ENCODE measurements at places on chromosomes 2 and 18.

GRCh38 chr2:200962811-200963123 is 693 bp downstream of the ORC2 start:
- DNase-seq = no peak

DNA sequence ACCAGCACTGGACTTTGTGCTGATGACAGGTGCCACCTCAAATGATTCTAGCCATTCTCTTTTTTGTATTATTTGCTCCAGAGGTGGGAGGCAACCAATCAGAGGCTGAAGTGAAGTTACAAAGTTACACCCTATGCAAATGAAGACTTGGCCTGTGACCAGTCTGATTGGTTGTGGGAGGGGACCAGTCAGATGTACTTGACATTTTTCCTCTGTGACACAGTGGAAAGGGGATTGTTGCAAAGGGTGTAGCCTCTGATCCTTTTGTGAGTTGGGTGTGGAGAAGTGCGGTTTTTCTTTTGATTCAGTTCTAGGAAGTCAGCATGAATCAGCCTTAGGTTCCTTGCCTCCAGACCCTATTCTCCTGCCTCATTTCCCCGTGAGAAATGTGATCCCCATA is 244.0 kb downstream of the ARL6IP6 start:
- no peak for DNase-seq

- DNase-seq = no peak
These were observed 55.9 kb upstream of the BARD1 start for GRCh38 chr2:214865400-214865799.

GRCh38 chr2:57902578-57902977 is 144.0 kb upstream of the VRK2 start:
- DNase-seq = no peak

DNA sequence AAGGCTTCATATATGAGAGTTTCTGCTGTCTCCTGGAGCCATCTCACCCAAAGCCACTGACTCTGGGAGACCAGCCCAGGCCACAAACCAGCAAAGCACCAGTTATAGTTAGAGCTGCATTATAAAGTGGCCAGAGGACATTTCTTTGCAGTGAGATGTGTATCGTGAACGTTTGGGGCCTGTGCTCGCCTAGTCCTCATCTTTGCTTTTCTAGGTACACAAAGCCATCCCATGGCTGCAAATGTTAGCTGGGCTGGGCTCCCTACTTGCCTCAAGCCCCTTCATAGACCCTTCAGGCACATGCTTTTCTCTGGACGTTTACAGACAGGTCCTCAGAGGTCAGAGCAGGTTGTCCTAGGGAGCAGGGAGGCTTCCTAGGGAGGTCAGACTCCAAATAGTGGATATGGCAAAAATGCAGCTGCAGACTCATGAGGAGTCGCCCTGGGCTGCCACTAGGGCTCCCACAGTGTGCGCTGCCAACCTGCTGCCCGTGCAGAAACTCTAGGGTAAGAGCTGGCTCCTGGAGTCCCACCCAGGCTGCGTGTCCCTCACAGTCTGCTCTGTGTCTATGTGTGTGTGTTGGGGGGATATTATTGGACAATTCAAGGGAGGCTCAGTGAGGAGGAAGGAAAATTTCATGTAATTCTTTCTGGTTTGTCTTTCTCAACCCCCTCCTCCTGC is 141.0 kb downstream of the RPIA start:
- no peak for DNase-seq

- no peak for DNase-seq
These were observed 27.7 kb downstream of the THOC1 start for GRCh38 chr18:240175-240574.

- no peak for DNase-seq
These were observed 81.8 kb upstream of the CREB1 start for GRCh38 chr2:207448006-207448405.

DNA sequence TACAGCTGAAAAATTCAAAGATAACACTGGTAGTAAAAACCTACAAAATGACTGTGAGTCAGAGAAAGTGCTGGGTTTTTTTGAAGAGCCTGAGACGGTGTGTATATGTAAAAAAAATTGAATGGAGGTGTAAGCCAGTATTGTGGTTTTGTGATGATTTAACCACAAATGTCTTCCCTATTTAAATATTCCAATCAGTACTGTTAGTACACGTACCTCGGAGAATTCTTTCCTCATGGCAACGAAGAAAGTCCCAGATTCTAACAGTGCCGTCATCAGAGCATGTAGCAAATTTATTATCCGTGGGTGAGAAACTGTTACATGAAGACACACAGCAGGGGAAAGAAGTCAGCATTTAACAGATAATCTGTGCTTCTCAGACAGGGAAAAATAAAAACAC is 48.1 kb downstream of the WDR33 start:
- DNase-seq = no peak

DNA sequence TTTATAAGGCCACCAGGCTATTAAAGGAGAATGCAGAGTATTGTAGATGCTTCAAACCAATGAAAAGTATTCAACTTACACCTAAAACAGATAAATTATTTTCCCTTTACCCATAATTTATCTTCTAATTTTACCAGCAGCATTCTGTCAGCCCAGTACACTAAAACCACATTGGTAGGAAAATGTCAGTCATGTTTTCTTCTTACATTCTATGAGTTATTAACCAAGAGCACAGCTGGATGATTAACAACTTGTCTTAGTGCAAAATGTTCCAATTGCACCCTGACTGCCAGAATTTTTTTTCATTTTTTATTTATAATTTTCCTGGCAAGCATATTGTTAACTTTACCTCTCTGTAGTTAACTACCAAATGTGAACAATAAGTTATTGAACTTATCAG is 79.0 kb upstream of the WDR75 start:
- no peak for DNase-seq

DNA sequence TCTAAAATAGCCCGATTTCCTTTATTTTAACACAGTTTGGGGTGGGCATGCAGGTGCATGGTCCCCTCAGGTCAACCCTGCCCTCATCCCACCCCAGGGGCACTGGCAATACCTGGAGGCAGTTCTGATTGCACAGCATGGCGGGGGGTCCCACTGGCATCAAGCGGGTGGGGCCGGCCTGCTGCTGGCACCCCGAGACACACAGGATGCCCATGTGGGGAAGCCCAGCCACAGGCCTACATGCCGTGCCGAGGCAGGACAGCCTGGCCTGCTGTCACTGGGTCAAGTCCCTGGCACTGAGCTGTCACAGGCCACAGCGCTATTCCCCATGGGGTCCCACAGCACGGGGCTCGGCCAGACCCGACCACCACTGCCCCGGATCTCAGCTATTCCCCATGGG is 11.9 kb upstream of the KCNG2 start:
- no peak for DNase-seq

DNA sequence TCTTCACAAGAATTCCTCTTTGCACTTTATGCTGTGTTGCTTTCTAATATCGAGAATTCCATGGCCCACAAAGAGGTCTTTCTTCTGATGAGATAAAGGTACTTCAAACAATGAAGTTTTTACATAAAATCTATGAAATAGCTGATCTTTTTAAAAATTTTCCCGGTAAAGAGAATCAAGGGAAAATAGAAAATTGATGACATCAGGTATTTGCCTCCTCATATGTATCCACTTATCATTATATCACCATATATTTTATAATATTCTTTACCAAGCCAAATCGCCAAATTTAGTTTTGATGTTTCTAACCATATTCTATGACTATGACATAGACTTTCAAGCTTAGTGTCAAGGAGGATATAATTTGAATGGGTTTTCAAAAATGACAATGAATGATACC is 139.8 kb downstream of the CHST9 start:
- DNase-seq = no peak

DNA sequence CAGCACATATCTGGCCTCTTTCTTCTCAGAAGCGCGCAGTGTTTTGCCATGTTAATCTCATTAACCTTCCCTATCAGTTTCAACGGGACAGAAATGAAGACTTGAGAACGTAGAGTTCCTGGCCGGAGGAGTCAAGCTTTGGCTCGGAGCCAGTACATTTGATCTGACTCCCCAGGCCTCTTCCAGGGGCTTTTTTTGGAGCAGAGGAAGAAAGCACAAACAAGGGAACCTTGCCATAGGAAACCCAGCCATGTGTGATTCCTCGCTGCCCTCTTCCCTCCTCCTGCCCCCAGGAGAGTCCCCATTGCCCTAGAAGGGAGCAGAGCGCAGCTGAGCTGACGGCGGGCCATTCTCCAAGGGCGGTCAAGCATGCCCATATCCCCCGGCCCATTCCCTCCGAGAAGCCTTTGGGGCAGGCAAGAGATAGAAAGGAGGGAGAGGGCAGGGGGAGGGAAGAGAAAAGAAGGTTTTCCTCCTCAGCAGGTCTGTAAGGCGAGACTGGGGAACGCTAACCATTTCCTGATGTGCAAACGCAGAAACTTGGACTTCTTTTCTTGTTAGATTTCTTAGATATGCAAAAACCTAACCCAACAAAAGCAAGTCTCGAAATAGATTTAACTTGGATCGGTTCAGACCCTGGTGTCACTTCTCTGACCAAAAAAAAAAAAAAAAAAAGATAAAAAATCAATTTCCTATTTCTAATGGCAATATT is 63.7 kb upstream of the POU3F3 start:
- DNase-seq = no peak

- no peak for DNase-seq
These were observed 929.2 kb downstream of the SLC4A3 start for GRCh38 chr2:220556658-220557057.

- DNase-seq = no peak
These were observed 15.6 kb upstream of the ACTG2 start for GRCh38 chr2:73877071-73877802.

GRCh38 chr2:46082531-46083485 is 214.4 kb upstream of the EPAS1 start:
- DNase-seq = no peak

DNA sequence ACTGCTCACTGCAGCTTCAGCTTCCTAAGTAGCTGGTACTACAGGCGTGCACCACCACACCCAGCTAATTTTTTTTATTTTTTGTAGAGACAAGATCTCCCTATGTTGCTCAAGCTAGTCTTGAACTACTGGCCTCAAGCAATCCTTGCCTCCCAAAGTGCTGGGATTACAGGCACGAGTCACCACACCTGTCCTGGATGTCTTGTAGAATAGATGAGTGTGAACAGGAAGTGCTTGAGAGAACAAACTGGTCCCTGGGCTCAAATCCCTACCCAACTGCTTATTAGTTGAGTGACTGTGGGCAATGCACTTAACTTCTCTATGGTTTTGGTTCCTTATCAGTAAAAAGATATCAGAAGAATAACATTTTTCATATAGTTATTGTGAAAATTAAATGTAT is 34.2 kb downstream of the PKDCC start:
- DNase-seq = no peak

DNA sequence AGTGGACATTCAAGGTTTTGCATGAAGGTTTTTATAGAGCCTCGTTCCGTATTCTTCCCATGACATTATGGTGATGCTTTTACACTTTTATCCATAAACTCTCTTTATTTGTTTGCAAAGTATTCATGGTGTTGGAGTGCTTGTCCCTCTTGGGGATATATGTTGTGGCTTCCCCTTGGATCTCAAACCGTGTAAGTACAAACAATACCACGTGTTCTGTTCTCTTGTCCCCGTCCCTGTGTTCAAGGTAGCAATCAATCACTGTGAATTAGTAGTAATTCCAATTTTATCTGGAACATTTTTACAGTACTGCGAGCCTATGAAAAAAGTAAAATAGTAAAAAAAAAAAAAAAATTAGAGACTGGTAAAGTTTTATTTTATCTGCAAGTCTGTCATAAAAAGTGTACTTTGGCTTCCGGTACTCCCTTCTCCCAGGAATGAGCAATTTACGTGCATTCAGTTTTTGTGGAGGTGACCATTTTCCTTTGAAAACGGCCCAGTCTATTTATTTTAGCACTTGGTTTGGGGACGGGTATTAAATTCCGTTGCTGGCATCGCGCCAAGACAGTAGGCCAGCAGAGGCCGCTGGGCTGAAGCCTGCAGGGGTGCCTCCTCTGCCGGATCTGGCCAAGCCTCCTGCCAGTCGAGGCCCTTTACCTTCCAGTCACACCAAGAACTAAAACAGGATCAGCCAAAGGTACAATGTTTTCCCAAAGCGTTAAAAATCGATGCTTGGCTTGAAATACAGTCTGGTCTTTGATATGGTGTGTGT is 175.7 kb downstream of the SOCS6 start:
- DNase-seq = peak; percentile 8

DNA sequence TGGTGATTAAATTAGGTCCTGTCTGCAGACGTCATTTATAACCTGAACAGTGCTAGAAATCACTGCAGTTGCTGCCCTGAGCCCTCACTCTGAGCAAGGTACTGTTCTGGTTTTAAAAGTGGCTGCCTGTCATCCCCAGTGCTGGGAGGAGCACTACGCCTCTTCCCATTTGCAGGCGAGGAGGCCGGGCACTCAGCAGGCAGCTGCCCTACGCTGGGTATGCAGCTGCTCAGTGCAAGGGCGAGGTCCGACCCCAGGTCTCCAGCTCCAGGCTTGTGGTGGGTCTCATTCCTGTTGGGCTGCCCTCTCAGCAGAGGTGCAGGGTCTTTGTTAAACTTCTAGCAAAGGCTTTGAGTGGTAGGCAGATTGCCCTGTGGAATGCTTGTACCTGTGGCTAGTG is 15.7 kb downstream of the CNDP2 start:
- no peak for DNase-seq

- no peak for DNase-seq
These were observed 27.3 kb downstream of the RFTN2 start for GRCh38 chr2:197647961-197648690.

DNA sequence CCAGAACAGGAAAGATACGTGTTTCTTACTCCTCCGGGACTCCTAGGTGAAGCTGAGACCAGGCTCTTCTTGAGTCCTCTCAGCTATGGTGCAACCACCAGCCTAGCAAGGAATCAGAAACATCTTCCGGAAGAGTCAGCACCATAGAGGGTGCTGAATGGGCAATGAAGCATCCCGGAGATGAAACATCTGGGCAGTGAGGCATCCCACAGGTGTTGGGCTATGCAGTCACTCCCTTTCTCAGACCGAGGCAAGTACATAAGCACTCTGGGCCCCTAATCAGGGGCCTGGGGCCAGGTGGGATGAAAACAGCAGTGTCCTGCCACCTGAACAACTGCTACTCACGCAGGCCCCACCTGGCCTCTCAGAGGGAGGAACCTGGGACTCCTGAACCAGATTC is 1.4 kb upstream of the CAPN10 start:
- DNase-seq = no peak

- no peak for DNase-seq
These were observed 88.1 kb upstream of the KLF7 start for GRCh38 chr2:207253666-207254345.

- no peak for DNase-seq
These were observed 58.3 kb downstream of the INSIG2 start for GRCh38 chr2:118146315-118147283.

- DNase-seq = no peak
These were observed 9.1 kb downstream of the KCNF1 start for GRCh38 chr2:10920764-10921388.

GRCh38 chr2:229930656-229931055 is 8.4 kb downstream of the FBXO36 start:
- no peak for DNase-seq

- DNase-seq = no peak
These were observed 678.0 kb downstream of the EPHA4 start for GRCh38 chr2:220894069-220894468.

DNA sequence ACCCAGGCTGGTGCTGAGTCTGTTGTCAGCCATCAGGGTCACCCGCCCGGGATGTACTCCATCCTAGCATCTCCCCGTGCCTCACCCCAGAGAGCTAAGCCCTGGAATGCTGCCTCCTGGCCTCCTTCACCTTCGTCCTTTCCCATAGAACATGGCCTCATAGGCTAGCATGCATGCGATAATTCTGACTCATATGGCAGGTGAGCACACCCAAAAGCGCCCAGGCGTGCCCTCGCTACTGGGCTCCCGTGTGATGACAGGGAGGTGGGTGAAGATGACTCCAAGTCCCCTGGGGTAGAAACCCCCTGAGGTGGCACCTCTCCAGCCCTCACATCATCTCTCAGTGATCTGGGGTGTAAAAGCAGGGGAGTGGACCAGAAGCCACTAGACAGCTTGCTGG is 7.3 kb downstream of the SPR start:
- DNase-seq = no peak
